GM23248 (cell line): ENCODE measurements at places on chromosomes 6 and 20. TPM values are rescaled to one million over a fixed set of nuclear protein-coding genes. Genes with fewer than 3 reads are reported as not detected.
A peak's percentile ranks its signal among the peaks of the same experiment; 100 is the strongest.

GRCh38 chr6:45344900-45345299 lies 16.8 kb downstream of the RUNX2 start:
- no peak for DNase-seq

- DNase-seq = peak; percentile 75
Measured at GRCh38 chr6:26520237-26520849, 17.8 kb upstream of the HMGN4 start.

SPATS1 gene
- not detected in 2 replicates for total RNA-seq

GRCh38 chr20:16711661-16712258 lies 18.1 kb upstream of the SNRPB2 start:
- DNase-seq = no peak

- peak; percentile 95 for DNase-seq
Measured at GRCh38 chr6:110534731-110535492, 58.5 kb upstream of the SLC22A16 start.

GRM1 gene
- not detected in 2 replicates for total RNA-seq

DNA sequence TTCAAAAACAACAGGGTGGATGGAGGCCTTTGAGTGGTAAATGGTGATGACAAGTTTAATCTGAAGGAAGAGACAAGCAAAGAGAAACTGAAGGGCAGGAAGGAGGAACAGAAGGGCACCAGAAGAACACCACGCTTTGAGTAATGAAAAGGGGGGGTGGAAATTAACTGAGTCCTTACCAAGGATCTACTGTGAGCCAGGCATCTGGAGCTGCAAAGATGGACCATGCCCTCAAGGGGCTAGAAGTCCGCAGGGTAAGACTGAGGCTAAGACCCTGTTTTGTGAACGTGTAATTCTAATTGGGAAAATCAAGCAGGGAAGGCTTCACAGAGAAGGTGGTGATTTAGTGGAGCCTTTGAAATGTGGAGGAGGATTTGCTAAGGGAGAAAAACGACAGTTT lies 1.6 kb downstream of the NDRG3 start:
- peak; percentile 6 for DNase-seq

GRCh38 chr20:46213946-46214823 lies 94.1 kb downstream of the CDH22 start:
- no peak for DNase-seq

HLA-A gene
- total RNA-seq = 546 and 634 TPM in 2 replicates

FNDC11 gene
- 0.65 TPM in 1 of 2 replicates, not detected in the other for total RNA-seq

- DNase-seq = peak; percentile 37
Measured at GRCh38 chr20:43766385-43766784, 39.6 kb upstream of the GTSF1L start.

GRCh38 chr20:47508278-47508677 lies 6.6 kb downstream of the NCOA3 start:
- DNase-seq = no peak

GRCh38 chr6:6772751-6773150 lies 184.2 kb downstream of the LY86 start:
- no peak for DNase-seq

GRCh38 chr6:52908526-52908925 lies 972 bp downstream of the GSTA3 start:
- DNase-seq = no peak

DNA sequence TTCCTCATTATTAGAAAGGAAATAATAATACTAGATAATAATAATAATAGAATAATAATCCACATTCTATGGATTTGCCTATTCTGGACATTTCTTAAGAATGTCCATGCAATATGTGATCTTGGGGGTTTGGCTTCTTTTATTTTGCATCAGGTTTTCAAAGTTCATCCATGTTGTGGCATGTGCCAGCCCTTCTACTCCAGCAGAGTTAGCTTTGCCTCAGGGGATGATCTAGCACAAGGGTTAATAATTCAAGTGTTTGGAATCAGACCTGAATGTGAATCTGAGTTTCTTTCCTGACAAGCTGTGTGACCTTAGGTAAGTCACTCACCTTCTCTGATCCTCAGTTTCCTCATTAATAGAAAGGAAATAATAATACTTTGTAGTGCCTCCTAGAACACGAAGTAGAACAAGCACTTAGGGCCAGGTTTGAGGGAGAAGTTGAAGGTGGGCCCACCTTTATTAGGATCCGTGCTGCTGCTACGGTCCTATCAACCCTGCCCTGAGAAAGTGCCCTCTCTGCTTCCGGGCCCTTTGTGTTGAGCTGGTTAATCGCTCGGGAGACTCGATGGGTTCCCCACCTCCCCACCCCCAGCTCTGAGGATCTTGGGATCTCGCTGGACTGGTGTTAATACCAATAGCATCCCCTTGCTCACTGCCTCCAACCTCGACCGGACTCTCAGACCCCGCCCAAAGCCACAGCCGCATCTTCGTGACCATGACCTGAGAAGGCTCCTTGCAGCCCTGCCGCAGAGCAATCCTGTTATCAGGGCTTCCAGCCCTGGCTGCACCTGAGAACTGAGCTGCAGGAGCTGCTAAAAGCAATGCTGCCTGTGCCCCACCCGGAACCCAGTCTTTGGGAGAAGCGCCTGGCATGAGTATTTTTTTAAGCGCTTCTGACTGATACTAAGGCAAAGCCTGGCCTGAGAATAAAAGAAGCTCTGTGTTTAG lies 26.9 kb downstream of the RBM38 start:
- DNase-seq = no peak

AKAP12 gene
- total RNA-seq = 15.2 and 15.7 TPM in 2 replicates

DNA sequence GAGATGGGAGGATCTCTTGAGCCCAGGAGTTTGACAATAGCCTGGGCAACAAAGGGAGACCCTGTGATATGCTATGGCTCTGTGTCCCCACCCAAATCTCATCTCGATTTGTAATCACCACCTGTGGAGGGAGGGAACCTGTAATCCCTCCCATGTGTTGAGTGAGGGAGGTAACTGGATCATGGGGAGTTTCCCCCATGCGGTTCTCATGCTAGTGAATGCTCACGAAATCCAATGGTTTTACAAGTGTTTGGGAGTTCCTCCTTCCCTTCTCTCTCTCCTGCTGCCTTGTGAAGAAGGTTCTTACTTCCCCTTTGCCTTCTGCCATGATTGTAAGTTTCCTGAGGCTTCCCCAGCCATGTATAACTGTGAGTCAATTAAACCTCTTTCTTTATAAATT lies 3.4 kb downstream of the NUDT3 start:
- DNase-seq = no peak

DNA sequence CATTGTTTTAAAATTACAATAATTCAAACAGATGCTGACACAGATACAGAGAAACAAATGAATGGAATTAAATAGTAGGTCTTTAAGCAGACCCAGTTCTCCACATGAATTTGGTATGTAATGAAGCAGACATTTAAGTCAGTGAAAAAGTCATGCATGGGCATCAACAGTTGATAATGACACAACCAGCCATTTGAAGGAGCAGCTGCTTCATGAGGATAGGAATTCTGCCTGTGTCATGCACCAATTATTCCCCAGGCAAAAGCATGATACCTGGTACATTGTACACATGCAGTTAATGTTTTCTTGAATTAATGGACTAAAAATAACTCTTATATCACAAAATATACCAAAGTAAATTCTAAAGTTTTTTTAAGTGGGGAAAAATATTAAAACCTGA lies 11.2 kb upstream of the HEY2 start:
- DNase-seq = no peak

- peak; percentile 53 for DNase-seq
Measured at GRCh38 chr6:26124781-26125685, 37.8 kb downstream of the HFE start.

GRCh38 chr6:145020543-145020942 lies 714.8 kb downstream of the EPM2A start:
- no peak for DNase-seq

- no peak for DNase-seq
Measured at GRCh38 chr6:43865932-43866645, 96.1 kb downstream of the VEGFA start.

GRCh38 chr20:63697357-63697867 lies 960 bp downstream of the TNFRSF6B start:
- DNase-seq = no peak

- DNase-seq = peak; percentile 91
Measured at GRCh38 chr6:111604259-111605099, 1.2 kb downstream of the TRAF3IP2 start.

GRCh38 chr6:155975506-155975905 lies 519.9 kb upstream of the NOX3 start:
- DNase-seq = no peak

DNA sequence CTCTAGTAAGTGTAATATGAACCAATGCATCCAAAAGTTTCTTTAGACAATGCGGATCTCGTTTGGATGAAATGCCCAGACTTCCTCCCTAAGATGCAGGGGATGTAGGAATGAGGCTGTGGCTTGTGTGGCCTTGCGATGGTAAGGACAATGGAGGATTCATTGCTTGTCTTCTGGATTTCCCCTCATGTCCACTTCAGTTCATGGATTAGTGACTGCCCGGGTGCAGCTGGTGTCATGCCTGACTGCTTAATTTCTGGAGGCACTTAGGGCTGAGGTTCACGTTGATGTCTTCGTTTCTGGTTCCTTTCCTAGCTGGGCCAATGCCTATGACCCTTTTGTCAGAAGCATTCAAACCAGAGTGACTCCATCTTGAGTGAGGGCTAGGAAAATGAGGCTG lies 93.8 kb downstream of the SCP2D1 start:
- no peak for DNase-seq

GRCh38 chr6:129233458-129234134 lies 350.7 kb downstream of the LAMA2 start:
- no peak for DNase-seq

DNA sequence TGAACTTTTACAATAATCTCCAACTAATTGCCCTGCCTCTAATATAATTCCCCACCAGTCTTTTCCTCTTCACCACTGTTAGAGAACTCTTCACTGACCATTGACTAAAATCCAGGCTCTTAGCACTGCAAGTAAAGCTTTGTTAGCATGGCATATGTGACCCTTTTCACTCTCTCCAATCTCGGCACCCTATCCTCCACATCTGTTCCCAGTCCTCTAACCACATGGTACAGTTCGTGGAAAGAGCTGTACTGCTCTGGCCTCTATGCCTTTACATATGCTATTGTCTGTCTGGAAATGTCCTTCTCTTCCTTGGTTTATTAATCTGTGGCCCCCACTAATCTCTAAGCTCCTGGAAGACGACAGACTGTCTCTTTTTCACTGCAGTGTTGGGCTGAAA lies 63.0 kb upstream of the EIF2S2 start:
- DNase-seq = no peak

GRCh38 chr6:93300661-93301060 lies 118.7 kb downstream of the EPHA7 start:
- DNase-seq = no peak

DNA sequence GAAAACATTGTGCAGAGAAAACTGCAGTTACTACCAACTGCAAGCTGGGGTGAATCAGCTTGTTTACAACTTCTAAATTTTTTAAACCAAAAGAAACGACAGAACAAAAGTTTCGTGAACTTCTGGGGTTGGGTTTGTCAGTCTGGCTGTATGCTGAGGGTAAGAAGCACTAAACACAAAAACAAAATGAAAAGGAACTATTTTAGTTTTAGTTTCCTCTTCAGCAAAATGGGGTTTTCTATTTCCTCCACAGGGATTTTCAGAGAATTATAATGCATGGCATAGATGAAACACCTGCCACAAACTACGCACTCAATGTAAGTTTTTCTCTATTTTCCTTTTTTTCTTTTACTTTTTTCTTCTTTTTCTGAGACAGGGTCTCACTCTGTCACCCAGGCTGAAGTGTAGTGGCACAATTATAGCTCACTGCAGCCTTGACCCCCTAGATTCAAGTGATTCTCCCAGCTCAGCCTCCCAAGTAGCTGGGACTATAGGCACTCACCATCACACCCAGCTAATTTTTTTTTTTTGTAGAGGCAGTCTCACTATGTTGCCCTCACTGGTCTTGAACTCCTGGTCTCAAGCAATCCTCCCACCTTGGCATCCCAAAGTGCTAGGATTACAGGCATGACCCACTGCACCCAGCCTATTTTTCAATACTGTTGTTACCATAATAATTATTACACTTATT lies 40.6 kb downstream of the CGA start:
- DNase-seq = no peak

- DNase-seq = no peak
Measured at GRCh38 chr6:109747221-109747620, 56.1 kb downstream of the FIG4 start.

SLC52A3 gene
- not detected in 2 replicates for total RNA-seq

- no peak for DNase-seq
Measured at GRCh38 chr6:148885925-148886845, 139.4 kb downstream of the UST start.

- no peak for DNase-seq
Measured at GRCh38 chr6:26335631-26336323, 29.2 kb upstream of the BTN3A2 start.

TENT5A gene
- 48.6 and 50.5 TPM in 2 replicates for total RNA-seq

SLC22A2 gene
- total RNA-seq = not detected in 2 replicates

GRCh38 chr6:166167258-166167731 lies 356 bp downstream of the TBXT start:
- no peak for DNase-seq

GRCh38 chr6:161204866-161205557 lies 68.8 kb downstream of the AGPAT4 start:
- peak; percentile 28 for DNase-seq

- DNase-seq = no peak
Measured at GRCh38 chr20:15342991-15343523, 1005.6 kb upstream of the FLRT3 start.

DNA sequence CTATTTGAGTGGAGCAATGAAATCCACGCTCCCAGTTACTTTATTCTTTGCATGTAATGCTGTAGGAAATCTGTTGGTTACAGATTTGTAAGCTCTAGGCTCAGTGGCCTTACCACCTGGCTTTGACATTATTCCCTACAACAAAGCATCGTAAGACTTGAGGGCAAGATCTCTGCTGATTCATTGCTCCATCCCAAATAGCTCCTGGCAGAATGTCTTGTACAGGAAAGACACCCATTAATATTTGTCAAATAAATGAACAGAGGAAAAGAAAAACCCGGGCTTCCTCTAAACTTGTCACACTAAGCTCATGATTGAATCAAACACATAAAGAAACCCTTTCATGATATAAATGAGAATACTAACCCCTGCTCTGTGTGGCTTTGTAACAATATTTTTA lies 357.5 kb upstream of the RNF217 start:
- DNase-seq = no peak

CD109 gene
- 68.3 and 68.6 TPM in 2 replicates for total RNA-seq

GTSF1L gene
- not detected in 2 replicates for total RNA-seq
